ENCODE measurements at places on chromosomes 4 and X.

DNA sequence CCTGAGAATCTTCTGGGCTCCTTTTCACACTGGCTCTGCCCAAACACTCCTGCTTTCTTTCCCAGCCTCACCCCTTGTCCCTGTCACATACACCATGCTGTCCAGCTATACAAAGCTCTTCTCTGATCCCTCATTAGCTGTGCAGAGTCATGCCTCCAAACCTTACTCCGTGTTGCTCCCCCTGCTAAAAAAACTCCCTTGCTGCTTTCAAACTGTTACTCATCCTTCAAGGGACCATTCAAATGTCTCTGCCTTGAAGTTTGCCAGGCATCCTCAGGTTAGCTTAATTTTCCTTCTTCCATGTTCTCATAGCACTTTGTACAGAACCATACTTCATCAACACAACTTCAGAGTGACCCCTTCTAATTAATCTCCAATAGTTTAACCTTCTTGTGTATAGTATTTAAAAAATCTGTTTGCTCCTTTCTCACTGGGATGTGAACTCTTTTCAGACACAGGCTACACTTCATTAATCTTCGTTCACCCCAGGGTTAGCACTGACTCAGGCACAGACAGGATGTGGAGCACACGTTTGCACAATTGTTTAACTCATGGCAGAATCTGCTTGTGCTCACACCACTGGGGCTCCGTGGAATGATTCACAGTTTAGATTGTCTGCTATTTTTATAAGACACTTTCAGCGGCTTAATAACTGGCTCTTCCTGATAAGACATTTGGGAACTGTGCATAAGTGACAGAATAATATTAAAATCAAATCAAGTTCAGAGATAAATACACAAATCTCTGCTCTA, 21.4 kb upstream of the SEL1L3 start:
- no peak for DNase-seq

DNA sequence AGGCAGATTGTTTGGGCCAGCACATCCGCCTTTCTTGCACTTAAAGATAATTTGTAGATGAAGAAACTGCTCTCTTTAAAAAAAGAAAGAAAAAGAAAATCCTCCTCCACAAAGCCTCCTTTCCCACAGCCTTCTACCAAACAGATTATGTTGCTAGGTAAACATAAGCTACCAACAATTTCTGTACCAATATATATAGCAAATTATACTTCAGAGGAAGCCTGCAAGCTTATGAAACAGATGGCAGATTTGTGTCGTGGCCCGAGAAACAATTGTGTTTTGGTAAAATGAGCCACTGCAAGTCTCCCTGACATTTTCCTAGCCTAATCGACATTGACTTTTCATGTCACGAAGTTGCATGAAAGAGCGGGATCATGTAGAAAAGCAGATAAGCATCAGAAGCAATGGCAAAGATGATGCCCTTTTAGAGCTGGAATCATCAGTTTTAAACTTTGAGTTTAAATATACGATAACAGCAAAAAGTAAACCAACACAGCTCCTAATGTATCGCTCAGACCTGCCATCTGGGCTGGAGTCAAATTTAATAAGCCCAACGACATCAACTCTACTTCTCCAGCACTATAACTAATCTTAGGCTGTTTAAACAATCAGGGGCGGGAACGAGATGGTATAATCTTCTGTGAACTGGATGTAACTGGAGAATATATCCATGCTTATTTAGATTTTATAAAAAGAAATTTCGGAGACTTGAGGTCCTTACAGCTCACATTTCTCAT, 94.9 kb upstream of the PLAC1 start:
- no peak for DNase-seq

GRCh38 chr4:156298230-156298629, 344.6 kb upstream of the CTSO start:
- DNase-seq = peak; percentile 76

DNA sequence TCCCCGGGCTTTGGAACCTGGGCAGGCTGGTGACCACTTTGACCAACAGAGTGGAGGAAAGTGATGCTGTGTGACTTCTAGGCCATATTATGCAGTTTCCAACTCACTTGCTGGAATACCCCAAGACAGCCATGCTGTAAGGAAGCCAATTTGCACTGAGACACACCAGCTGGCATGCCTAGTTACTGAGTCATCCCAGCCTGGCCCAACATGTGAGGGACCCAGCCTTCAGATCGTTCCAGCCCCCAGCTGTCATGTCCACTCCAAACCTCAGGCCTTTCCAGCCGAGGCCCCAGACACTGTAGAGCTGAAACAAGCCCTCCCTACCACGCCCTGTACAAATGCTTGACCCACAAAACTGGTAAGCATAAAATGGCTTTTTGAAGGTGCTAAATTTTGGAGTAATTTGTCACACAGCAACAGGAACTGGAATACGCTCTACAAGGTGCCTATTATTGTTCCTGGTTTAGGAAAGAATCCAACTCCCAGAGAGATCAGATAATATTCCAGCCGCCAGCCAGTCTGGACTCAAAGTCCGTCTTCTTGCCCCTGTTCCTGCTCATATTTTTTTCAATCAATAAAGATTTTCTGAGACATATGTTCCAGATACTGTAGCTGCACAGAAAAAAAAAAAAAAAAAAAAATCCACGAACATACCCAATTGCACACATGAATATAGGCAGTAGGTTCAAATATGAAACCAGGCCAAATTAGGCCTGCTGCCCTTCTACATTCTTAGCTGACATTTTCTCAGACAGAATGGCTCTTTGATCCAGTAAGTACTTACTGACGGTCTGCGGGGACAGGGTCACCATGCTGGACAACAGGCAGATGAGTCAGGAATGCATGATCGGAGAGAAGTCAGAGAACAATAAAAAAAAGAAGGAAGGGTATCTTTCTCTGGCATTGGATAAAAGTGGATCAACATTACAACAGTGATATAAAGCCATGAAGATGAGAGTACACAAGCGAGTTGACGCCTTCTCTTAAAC, 35.1 kb downstream of the SH3KBP1 start:
- DNase-seq = no peak

- no peak for DNase-seq
Observed at GRCh38 chr4:28469886-28470285, 1609.2 kb downstream of the STIM2 start.

DNA sequence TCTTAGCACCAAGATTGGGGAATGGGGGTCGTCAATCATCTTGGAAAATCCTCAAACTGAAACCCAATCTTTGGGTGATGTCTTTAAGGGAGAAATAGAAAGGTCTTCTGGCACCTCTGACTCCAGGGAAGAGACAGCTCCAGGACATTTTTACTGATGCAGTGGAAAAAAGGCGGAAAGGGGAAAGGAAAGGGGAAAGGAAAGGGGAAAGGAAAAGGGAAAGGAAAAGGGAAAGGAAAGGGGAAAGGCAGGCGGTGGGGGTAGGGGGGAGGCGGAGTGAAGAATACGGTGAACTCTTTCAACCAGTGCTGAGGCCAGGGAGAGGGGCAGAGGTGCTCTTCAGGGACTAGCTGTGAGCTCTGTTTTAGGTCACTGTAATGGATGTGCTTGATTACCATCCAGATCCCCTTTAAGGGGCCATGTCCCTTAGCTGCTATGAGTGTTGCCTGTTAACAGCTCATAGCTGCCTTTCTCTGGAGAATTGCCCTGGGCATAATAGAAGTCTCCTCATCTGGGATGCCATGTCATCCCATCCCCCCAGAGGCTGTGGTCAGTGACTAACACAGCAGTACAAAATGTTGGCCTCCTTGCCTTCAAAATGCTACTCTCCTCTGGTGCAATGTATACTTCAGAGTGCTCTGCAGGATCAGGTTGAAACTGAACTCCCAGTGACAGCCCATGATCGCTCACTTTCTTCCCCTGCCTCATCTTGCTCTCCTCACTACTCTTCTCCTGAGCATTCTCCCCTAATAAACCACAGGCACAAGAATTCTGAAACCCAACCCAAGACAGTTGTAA, 92.4 kb upstream of the AP1S2 start:
- DNase-seq = peak; percentile 41

GRCh38 chr4:93289831-93290230, 538.7 kb upstream of the ATOH1 start:
- no peak for DNase-seq

- no peak for DNase-seq
Observed at GRCh38 chr4:138401334-138401733, 159.2 kb upstream of the SLC7A11 start.

- no peak for DNase-seq
Observed at GRCh38 chr4:111475666-111476065, 669.6 kb upstream of the FAM241A start.

DNA sequence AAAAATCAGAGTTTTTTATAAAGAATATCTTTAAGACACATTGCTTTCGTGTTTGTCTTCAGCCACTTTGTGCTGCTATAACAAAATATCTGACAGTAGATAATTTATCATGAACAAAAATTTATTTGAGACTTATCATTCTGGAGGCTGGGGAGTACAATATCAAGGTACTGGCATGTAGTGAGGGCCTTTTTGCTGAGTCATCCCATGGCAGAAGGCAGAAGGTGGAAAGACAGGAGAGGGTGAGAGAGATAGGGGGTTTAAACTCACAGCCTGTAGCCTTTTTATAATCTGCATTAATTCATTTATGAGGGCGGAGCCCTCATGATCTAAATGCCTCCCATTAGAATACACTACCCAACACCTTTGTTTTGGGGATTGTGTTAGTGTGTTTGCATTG, 431.2 kb upstream of the FAM47C start:
- DNase-seq = no peak

DNA sequence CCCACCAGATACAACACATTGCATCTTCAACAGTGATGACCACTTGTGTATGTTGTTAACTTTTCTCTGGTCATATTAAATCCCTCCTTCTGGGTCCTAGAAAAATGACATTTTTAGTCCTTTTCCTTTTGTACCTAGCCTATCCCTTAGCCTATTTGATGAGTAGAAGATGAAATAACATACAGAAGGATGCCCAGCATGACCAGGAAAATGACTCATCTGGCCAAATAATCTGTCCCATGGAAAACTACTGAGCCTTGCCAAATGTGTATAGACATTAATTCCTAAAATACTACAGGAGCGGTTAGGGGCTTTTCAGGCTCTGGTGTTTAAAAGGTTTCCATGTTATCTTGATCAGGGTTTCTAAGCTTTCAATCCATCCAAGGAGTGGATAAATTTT, 129.0 kb upstream of the KCNIP4 start:
- no peak for DNase-seq

- no peak for DNase-seq
Observed at GRCh38 chr4:77578145-77578544, 27.5 kb upstream of the CXCL13 start.

GRCh38 chrX:19798423-19798822, 89.0 kb downstream of the SH3KBP1 start:
- no peak for DNase-seq

- DNase-seq = no peak
Observed at GRCh38 chr4:96352051-96352517, 512.2 kb downstream of the PDHA2 start.

- no peak for DNase-seq
Observed at GRCh38 chr4:101328063-101328602, 19.2 kb downstream of the PPP3CA start.

DNA sequence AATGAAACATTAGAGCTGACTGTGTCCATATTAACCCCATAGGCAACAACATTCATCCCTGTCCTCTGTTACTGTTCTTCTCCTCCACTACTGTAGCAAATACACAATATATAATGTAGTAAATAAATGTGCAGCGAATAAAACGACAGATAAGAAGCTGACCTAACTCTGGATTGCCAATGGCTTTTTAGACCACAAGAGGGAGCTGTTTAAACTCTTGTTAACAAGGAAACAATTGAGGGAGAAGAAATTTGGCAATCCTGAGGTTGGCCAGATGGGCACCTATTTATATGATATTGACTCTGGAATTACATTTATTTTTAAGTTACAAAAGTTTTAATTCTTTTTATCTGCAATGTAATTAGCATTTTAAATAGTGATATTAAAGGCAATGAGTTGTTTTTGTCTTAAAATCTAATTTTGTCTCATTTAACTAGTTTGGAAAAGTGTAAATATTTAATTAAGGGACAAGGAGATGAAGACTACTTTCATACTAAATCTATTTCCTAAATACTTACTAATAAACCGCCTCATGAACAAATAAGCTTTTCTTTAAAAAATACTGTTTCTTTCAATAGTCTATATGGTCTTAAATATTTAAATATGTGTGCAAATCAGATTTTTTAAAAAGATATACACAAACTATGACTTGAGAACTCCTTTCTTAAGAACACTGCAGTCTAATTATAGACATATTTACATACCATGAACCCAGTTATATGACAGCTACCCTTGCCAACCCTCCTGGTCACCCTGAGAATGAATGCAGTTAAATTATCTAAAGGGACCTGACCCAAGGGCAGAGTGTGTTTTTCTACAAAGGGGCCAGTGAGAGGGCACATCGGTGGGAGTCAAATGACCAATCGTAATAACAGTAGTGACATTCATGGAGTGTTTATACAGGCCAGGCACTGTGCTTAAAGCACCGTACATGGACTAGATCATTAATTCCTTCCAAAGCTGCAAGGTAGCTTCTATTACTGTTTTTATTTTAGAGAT, 52.9 kb upstream of the HPF1 start:
- DNase-seq = peak; percentile 61

- DNase-seq = no peak
Observed at GRCh38 chr4:80767944-80768343, 262.6 kb upstream of the BMP3 start.

Measured in AG09319 (cell line).